Non-pigmented ciliary epithelial cell (primary cell): ENCODE measurements at places on chromosomes 2 and 18.

DNA sequence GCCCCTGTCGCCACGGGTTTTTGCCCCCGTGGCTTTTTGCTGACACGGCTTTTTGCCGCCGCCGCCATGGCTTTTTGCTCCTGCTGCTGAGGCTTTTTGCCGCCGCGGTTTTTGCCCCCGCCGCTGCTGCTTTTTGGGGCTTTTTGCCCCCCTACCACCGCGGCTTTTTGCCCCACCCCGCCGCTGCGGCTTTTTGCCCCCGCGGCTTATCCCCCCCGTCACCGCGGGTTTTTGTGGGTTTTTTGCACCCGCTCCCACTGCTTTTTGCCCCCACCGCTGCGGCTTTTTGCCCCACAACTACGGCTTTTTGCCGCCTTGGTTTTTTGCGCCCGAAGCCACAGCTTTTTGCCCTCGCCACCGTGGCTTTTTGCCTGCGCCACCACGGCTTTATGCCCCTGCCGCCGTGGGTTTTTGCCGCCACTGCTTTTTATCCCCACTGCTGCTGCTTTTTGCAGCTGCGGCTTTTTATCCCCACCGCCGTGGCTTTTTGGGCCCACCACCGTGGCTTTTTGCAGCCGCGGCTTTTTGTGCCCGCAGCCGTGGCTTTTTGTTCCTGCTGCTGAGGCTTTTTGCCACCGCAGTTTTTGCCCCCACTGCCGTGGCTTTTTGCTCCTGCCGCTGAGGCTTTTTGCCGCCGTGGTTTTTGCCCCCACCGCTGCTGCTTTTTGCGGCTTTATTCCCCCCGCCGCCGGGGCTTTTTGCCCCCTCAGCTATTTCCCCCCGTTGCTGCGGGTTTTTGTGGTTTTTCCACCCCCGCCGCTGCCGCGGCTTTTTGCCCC lies 2798.0 kb upstream of the TEKT4 start:
- no peak for DNase-seq

DNA sequence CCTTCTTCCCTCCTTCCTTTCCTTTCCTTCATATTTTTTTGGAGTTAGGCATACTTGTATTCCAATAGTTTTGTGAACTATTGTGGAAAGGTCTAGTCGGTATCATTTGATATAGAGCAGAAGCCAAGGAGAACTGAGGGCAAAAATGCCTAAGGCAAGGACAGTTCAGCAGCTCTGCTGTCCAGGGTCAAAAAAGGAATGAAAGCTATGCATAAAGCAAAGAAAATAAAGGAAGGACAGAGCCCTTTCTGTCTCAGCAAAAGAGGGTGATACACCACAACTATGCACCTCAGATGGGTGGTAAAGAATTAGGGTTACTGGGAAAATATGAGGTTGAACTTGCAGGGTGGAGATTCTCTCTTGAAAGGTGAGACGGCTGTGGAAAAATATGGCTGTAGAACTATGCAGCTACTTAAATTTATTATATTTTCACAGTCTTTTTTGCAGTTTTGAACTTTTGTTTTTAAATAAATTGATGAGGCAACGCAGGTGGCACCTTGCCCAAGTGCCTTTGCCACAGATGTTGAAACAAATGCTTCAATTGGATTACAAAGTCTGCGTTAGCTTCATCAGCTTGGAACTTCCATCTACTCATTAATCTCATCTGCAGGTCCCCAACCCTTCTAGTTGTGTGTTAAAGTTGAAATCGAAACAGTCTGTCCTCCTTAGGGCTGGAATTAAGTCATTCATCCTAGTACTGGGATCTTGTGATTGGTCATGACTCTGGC lies 20.8 kb downstream of the LHCGR start:
- no peak for DNase-seq

GRCh38 chr2:135335256-135335655 lies 195.8 kb downstream of the ZRANB3 start:
- DNase-seq, result no peak

- DNase-seq, result no peak
These were observed 35.4 kb upstream of the DYNC1I2 start for GRCh38 chr2:171651667-171652415.

DNA sequence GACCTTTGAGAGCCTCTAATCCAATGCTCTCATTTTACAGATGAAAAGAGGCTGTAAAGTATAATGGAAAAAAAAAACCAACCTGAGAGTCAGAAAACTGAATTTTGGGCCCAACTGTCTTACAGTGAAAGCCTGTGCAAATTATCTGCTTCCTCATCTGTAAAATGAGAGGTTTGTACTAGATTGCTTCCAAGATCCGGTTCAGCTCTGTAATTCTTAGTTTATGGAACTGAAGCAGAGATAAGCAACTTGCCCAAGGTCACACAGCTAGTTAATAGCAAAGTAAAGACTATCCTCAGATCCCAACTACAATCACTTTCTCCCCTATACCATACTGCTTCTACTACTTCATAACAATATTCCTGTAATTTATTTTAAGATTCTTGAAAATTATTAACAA lies 6.3 kb downstream of the TLK1 start:
- DNase-seq, result no peak

GRCh38 chr2:69947325-69947931 lies 14.0 kb downstream of the ASPRV1 start:
- DNase-seq, result no peak

GRCh38 chr2:11551569-11552259 lies 17.9 kb downstream of the GREB1 start:
- DNase-seq, result no peak

DNA sequence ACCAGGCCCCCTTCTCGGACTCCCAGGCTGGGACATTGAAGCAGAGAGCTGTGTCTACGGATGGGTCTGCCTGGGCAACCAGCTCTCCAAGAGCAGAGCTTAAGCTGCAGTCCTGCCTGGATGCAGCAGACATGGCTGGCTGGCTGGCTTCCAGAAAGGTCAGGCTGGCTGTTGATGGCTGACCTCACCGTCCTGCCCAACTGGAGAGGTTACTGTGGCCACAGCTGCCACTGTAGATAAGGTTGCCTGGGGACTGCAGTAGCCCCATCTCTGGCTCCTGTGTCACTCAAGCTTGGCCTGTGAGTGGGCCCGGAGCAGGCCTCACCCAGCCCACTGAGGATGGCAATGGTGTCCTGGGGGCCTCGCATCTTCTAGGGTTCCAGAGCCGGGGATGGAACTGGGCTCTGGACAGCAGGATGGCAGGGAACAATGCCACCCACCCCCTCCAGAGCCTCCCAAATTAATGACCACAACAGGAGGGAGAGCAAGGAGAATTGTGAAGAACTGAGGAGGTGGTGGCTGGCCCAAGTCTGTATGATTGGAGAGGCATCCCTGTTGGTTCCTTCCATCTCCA lies 37.0 kb upstream of the FOSL2 start:
- no peak for DNase-seq

GRCh38 chr2:150663143-150663542 lies 175.7 kb upstream of the RND3 start:
- DNase-seq, result no peak

DNA sequence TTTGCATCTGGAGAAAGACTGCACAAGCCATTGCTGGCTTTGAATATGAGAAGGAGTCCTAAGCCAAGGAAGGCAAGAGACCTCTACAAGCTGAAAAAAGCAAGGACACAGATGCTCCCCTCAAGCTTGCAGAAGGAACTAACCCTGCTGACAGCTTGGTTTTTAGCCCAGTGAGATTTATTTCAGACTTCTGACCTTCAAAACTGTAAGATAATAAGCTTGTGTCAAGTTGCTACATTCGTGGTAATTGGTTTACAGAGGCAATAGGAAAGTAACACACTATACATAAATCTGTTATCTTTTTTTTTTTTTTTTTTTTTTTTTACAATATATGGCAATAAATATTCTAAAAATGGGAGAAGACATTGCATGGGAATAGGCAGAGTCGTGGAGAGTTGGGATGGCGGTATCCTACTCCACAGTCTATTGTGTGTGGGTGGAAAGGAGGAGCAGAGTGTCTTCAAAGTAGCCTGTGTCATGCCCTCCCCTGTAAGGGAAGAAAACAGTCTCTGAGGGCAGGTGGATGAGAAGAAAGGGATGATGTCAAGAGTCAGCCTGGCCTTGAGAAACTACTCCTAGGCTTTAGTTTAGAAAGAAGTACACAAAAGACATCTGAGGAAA lies 196.9 kb downstream of the THSD7B start:
- no peak for DNase-seq

- no peak for DNase-seq
These were observed 174.5 kb downstream of the MYCN start for GRCh38 chr2:16114836-16115235.
